ENCODE measurements at places on chromosomes 5 and 9.

GRCh38 chr9:84846906-84847305 lies 177.4 kb downstream of the NTRK2 start:
- no peak for DNase-seq

DNA sequence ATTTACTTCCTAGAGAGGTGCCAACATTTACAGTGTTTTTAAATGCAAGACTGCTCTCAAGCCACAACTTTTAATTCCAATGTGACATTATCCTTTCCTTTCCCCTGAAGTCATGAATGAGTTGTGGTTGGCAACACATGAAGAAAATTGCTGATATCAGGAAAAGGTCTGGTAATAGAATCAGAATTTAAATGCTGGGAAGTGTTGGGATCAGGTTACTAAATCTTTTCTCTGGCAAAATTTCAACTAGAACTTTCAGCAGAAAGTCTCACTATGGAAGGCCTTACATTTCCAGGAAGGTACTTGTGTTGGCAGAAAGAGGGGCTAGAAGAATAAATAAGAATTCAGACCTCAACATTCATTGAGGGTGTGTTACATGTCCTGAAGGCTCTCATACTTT lies 10.6 kb upstream of the SLC44A1 start:
- no peak for DNase-seq

DNA sequence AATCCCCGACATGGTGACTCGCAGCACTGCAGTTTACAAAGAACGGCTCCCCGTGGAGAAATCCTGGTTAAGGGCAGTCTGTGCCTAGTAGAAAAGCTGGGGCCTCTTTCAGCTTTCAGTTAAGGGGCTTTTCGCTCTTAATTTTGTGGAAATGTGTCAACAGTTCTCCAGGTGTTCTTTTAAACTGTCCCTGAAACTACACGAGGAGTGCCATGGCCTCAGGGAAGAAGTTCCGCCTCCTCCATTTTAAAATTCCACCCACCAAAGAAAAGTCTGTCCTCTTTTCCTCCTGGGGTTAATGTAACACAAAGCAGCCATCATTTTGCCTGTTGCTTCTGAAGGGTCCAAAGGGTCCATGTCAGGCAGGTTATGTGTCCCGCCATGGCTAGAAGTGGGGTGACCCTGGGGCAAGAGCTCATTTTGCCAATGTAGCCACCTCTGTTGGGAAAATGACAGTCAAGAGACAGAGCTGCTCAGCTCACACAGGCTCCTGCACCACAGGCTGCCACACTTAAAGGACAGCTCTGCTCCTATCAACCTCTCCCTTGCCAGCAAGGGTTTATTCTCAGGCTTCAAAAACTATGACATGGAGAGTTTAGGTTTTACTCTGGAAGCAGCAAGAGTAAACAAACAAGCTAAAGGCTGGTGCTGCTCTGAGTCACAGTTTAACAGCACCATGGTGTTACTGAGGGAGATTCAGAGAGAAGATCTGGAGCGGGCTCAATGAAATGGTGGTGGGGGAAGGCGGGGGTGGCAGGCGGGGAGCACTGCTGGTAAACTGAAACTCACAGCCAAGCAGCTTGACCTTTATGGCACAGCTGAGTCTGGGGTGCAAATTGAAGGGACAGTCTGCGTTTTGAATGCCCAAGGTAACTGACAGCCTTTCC lies 3.2 kb downstream of the WHRN start:
- no peak for DNase-seq

DNA sequence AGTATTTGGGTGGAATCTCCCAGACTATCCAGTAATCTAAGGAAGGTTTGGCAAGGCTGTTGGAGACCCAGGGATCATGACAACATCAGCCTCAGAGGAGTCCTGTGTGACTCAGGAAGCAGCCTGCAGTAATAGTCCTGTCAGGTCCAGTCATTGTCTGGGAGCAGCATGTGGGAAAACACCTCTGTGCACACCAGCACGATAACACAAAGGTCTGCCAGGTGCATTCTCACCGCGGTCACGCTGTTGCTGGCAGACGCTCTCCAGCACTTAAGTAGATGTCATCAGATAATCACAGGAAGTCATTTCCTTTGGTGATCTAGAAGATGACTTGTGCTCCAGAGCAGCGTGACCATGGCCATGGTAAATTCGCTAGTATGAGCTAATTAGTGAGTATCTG lies 99.2 kb upstream of the IQGAP2 start:
- DNase-seq, result no peak

DNA sequence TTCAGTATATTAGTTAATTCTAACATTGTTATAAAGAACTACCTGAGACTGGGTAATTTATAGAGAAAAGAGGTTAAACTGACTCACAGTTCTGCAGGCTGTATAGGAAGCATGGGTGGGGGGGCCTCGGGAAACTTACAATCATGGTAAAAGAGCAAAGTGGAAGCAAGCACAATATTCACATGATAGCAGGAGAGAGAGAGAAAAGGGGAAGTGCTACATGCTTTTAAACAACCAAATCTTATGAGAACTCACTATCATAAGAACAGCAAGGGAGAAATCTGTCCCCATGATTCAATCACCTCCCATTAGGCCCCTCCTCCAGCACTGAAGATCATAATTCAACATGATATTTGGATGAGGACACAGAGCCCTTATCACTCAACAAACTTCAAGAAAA lies 324.9 kb downstream of the ZNF608 start:
- DNase-seq, result no peak

DNA sequence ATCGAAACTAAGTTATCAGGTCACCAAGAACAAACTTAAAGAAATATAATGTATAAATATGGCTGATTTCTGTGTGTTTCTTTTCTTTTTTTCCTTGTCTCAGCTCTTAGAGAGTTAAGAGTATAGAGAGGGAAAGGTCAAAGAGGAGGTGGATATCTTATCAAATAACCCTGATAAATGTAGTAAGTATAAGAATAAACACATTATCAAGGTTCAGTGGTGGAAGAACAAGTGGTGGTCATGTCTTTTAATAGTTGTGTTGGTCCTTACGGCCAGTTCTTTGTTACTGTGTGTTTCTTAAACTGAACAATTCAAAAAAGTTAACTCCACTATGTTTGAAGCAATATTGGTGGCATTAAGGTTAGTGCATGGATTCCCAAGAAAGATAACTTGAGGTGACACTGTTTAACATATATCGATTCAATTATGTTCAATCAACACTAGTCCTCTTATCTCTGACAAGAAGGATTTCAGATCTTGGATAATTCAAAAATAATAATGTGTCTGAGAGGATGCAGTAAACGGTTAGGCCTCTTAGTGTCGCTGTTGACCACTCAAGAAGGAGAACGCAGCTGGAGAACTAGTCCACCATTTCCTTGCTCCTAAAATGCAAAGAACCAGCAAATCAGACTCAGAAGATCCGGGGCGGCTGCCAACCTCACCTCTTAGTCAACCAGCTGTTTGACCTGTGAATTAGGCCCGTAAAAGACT lies at the start of gene PCDHGA3:
Gene PCDHGA3, plus strand, starts transcription at position 588 of the 711 bp plus-strand sequence. CDS start 205 bp downstream, outside the sequence.
- DNase-seq, result no peak

- DNase-seq, result no peak
Measured at GRCh38 chr5:6718718-6719117, 5.5 kb downstream of the TENT4A start.

- DNase-seq, result no peak
Measured at GRCh38 chr9:37036776-37037502, 2.9 kb upstream of the PAX5 start.

GRCh38 chr9:129640871-129641749 lies 841 bp downstream of the ASB6 start:
- no peak for DNase-seq

DNA sequence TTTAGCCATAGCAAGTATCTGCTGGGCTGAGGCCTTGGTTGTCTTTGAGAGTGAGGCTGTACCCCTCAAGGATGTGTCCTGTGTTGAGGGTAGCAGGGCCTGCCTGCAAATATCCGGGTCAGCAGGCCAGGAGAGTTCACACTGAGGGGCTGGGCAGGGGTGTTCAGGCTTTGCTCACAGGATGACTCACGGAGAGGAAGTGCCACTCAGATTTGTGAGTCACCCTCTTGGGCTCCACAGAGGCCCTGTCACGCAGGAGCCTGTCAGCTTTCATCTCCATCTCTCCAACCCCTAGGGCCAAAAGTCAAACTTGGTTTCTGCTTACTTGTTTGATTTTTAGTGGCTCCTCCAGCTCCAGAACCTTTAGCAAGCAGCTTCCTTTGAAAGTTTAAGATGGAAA lies 211.5 kb downstream of the SEC61B start:
- peak; percentile 2 for DNase-seq

- no peak for DNase-seq
Measured at GRCh38 chr9:124146031-124146561, 111.7 kb upstream of the NEK6 start.

DNA sequence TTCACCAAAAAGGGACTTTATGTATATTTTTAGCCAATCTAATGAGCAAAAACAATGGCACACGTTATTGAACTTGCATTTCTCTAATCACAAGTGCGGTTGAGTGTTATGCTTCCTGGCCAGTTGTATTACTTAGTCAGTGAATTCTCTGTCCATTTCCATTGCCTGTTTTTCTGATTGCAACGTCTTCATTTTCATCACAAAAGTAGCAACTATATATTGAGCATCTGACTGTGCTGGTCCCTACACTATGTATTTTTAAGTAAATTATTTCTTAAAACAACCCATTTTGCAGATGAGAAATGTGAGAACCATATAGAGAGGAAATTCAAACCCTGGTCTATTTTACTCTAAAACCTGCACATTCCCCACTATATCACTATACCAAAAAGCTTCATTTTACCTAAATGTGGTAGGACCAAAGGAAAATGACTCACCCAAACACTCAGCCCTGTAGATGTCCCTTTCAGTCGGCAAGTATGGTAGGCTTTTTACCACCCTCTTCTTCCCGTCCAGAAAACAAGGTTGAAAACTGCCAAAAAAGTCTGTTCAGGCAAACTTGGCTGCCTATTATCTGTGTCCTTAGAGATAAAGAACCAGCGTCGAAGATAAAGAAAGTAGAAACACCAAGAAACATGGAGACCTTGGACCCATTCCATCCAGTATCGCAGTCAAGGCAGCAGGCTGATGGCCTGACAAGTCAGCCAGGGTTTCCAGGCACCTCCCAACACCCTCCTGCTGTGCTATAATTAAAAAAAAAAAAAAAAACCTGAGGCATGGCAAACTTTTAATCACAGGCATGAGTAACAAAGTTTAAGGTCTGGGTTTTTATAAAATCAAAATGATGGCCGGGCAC lies 18.8 kb upstream of the FAM13B start:
- DNase-seq, result no peak

- no peak for DNase-seq
Measured at GRCh38 chr5:138078006-138078643, 5.7 kb upstream of the WNT8A start.

DNA sequence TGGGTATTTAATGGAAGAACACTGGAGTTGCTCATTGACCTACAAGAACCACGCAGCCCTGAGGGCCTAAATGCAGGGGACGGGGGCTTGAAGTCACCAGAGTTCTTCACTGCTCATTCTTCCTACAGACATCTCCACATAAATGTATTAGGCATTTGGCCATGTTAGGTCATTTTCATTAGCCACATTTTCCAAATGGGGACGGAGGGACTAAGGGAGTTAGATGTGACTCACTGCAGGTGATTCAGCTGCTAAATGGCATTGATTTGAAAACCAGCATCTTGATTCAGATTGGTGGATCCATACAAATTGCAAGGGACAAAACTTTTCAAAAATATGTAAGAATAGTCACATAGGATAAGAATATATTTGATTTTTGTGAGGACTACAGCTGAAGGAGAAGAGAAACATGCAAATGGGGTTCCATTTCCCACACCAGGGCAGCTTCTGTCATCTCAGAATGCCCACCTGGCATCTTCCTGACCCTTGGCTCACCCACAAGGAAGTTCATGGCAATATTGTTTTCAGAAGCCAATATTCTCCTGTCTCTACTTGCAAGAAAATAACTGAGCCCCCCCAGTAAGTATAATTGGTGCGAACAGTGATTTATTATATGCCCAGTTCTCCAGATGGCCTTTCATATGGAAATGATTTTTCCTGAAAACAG lies 264.8 kb downstream of the DOCK8 start:
- no peak for DNase-seq

DNA sequence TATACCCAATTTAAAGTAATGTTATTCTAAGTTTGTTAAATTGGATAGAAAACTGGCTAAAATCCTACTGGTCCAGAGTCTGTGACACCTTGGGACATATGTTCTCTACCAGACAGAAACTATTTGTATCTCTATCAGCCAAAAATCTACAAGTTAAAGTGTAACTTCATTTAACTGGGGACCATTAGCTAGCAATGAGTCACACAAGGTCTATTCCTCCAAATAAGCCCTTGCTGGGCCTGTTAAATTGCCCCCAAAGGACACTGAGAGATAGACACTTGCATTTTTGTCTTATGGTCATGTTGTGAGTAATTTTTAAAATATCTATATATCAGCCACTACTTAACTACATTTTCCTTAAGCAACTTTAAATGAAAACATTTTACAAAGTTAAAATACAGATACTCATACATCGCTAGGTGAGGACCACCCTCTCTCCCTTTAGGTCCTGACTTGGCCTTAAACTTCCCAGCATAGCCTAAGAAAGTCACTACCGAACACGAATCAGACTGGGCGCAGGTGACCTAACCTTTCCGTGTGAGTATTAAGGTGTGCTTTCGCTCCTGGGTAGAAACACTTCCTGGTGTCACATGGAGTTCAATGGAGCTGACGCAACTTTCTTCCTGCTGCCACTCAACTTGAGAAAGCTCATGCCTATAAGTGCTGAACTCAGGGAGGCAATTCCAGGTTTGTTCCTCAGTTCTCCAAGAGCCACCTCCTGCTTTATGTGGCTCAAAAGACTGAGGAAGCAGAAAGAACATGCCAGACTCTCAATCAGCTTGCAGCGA lies 249.1 kb downstream of the DIRAS2 start:
- no peak for DNase-seq

GRCh38 chr9:124017051-124017928 lies 5.7 kb downstream of the LHX2 start:
- no peak for DNase-seq

GRCh38 chr9:95788021-95788420 lies 87.5 kb upstream of the ERCC6L2 start:
- DNase-seq, result no peak

DNA sequence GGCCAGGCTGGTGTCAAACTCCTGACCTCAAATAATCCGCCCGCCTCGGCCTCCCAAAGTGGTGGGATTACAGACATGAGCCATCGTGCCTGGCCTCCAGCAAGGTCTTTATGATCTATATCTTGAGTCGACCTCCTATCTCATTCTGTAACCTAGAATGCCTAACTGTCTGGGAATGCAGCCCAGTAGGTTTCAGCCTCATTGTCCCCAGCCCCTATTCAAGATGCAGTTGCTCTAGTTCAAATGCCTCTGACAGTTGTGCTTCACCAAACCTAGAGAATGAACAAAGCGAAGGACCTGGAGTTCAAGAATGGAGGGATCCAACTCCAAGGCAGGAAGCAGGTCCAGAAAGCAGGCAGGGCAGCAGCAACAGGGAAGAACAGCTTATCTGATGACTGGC lies 30.8 kb downstream of the GLRX start:
- DNase-seq, result no peak

- no peak for DNase-seq
Measured at GRCh38 chr5:154740957-154741356, 14.2 kb upstream of the LARP1 start.

- DNase-seq, result no peak
Measured at GRCh38 chr5:113311301-113311700, 123.5 kb downstream of the TSSK1B start.
